Stimulated activated CD8-positive, alpha-beta memory T cell treated with anti-CD3 and anti-CD28 coated beads, Interleukin-15, amount 100 ng/mL, for 4 hours (primary cell): ENCODE measurements at places on chromosomes 13 and 19.

GRCh38 chr19:2332341-2333026 lies 4.0 kb downstream of the SPPL2B start:
- DNase-seq, result no peak

DNA sequence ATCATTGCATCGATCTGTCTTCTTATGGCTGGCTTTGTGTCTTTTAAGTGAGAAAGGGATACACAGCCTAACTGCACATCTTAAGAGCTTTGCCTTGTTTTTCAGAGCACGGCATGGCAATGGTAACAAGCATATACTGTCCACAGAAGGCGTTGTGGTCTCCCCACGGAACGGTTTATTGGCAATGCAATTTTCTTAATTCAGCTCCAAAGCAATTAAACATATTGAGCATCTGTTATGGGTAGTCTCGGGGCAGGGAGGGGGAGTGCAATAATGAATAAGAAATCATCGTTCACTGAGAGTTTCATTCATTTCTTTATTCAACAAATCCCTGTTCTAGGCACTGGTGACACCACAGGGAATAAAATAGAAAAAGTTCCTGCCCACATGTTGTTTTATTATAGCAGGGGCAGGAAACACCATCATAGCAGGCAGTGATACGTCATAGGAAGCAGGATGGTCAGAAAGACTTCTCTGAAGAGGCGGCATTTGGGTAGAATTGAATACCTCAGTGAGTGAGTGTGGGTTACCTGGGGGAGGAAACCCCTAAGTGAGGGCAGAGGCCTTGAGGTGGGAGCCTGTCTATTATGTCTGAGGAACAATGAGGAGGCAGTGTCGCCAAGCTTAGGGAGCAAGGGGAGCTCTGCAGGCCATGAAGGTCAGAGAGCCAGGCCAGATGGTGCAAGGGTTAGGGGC lies 185.7 kb upstream of the KL start:
- no peak for DNase-seq

GRCh38 chr13:35349673-35350278 lies 126.7 kb downstream of the MAB21L1 start:
- no peak for DNase-seq

DNA sequence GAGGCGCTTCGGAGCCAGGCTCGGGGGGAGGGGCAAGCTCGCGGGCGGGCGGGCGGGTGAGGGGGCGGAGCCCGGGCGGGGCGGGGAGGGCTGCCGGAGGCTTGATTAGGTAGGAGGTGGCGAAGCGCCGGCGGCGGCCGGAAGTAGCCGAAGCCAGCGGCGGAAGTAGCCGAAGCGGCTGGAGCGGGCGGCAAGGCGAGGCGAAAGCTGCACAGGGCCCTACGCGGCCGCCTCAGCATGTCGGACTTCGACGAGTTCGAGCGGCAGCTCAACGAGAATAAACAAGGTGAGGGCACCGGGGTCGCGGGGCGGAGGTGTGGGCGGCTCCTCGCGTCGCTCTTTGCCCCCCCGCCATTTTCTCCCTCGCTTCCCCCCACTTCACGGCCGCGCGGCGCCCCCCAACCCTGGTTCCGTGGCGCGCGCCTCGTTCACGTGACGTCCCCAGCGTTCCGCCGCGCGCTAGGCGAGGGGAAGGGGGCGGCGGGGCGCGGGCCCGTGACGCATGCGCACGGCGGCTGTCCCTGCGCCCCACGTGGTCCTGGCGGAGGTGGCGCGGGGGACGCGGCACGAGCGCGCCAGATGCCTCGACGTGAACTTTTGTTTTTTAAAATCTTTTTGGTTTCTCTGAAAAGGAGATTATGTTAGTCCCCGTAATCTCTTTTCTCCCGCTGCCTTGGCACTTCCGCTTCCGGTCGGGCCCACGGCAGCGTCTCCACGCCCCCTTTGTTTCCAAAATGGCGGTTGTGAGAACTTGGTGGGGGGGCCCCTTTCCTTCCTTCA lies at the start of gene U2AF2:
TSS of gene U2AF2 (plus strand) at position 168 of the 780 bp plus-strand sequence. CDS start at position 238, 70 bp downstream.
- DNase-seq, result peak; percentile 90

GRCh38 chr13:108575430-108575829 lies 54.0 kb upstream of the MYO16 start:
- no peak for DNase-seq

GRCh38 chr19:8462571-8462970 lies 17.8 kb downstream of the HNRNPM start:
- DNase-seq, result no peak

GRCh38 chr19:8416796-8417195 lies 3.7 kb downstream of the MARCHF2 start:
- DNase-seq, result no peak
